ENCODE measurements at places on chromosomes 7 and 10.

DNA sequence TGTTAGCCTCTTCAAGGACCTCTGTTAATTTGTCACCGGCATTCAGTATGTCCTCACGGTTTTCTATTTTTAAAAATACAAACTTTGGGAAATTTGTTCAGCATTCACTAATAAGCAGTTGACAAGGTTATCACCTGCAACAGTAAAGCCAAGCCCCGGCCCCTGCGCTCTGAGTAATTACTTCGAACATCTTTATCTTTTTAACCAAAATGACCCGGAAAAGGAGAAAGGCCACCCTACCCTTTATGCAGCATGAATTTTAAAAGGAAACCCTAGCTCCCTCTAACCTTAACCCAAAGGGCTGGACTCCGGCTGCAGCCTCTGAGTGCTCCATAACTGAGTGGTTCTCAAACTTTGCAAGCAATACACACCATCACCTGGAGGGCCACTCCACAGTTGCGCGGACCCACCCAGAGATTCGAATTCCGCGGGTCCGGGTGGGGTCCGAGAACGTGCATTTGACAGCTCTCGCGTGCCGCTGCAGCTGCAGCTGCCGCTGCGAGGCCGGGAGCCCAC is 940 bp downstream of the NSMCE4A start:
- DNase-seq: peak; percentile 9

GRCh38 chr10:127550861-127551260 is 1.8 kb downstream of the NPS start:
- DNase-seq: no peak

- DNase-seq: no peak
Measured at GRCh38 chr10:97715259-97715874, 1.8 kb downstream of the MARVELD1 start.

- no peak for DNase-seq
Measured at GRCh38 chr10:120970595-120971529, 119.7 kb downstream of the WDR11 start.

DNA sequence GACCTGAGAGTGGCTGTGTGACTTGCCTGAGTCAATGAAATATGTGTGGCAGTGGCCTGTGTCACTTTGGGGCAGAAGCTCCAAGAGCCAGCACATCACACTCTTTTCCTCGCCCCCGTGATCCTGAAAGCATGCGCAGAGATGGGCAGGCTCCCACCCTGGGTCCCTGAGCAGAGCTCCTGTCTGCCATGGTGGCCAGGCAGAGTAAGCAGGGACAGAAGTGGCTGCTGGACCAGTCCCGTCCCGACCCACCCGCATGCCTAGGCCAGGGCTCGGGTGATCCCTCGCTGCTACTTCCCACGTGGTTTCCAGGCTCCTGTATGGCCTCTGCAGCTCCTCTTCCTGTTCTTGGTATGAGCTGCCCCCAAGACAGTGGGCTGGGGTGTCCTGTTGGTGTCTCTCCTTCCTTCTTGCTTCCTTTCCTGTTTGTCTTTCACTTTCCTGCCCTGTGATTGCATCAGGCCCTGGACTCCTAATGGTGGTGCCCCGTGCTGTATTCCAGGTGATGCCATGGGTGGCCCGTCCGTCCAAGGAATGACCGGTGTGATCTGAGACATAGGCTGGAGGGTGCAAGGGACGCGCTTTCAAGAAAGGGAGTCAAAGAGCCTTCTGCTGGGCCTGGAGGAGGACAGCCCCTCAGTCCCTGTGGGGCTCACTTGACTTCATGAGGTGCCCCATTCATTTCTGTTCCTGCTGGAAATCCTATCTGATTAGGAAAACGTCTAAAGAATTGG is 71.4 kb upstream of the SHH start:
- no peak for DNase-seq

DNA sequence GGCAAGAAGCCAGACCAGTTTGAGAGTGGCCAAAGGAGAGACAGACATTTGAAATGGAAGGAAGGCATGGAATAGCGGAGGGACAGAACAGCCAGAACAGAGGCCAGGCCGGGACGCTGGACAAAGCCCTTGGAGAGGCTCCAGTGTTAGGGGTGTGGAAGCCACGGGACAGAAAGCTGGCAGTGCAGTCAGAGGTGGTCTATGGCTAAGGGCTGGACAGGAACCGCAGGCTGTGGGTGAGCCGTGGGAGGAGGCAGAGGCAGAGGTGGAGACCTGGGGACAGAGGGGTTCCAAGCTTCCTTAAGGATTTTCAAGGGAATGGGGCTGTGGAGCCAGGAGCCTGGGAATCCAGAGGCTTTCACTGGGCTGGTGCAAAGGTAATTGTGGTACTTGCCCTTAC is 301.1 kb downstream of the GFRA1 start:
- DNase-seq: no peak

DNA sequence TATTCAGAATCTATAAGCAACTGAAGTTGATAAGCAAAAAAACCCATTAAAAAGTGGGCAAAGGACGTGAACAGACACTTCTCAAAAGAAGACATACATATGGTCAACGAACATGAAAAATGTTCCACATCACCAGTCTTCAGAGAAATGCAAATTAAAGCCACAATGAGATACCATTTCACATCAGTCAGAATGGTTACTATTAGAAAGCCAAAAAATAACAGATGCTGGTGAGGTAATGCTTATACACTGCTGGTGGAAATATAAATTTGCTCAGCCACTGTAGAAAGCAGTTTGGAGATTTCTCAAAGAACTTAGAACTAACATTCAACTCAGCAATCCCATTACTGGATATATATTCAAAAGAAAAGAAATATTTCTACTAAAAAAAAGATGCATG is 332.8 kb upstream of the PLXDC2 start:
- no peak for DNase-seq

DNA sequence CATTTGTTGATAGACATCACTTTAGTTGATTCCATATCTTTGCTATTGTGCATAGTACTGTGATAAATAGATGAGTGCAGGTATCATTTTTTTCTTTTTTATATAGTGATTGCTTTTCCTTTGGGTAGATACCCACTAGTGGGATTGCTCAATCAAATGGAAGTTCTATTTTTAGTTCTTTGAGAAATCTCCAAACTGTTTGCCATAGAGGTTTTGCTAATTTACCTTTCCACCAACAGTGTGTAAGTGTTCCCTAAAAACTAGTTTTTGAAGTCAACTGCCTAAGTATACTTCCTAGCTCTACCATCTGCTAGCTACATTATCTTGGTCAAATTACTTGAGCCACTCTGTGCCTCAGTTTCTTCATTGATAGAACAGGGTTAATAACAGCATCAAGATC is 31.5 kb upstream of the RSBN1L start:
- DNase-seq: no peak

DNA sequence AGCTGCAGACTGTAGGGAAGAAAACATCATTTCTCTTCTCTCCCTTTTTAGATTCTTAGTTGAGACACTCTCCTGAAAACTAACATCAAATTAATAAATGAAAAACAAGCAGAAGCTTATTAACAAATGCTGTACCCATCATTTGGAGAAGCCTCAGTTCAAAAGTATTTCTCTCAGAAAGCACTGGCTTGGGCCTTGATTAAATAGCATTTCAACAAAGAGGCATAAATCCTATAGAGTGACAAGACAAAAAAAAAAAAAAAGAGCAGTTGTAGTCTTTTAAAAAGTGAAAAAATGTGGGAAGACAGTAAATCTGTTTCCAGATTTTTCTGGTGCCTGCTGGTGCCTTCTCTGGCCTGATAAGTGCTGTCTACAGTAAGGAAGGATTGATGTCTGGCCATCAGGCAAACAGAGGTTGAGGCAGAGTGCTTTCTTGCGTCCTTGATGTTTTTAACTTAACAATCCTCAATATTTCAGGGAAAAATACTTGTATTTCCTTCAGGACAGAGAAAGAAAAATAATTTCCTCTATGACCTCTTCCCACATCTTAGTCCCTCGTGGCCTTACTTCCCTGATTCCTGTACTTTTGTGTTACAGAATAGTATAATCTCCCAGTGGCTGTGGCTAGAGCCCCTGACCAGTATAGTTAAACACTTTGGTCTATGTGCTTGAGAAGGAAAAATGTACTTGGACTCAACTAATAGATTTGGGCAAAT is 300.5 kb downstream of the HGF start:
- DNase-seq: no peak

DNA sequence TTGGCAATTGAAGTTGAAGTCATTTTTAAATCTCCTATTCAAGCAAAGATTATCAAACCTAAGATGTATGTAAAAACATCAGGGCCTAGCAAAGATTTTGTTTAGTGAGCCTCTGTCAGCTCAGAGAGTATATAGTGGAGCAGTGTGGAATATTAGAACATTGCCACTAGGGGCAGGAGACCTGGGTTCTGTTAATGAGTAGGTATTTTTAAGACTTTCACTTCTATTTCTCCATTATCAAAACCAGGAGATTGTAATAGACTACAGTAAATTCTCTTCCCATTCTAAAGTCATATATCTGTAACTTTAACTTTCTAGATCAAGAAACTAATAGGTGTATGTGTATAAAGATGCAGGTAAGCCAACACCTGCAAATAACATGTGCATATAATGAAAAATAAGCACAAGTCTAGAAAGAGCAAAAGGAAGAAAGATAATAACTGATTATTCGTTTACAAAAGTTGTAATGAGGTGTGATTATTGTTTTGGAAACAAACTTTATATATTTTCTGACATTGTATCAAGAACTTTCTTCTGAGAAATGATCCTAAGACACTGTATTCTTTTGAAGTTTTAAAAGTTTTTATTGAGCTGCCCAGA is 64.4 kb downstream of the KCND2 start:
- DNase-seq: no peak

- DNase-seq: no peak
Measured at GRCh38 chr10:47423476-47423875, 39.4 kb upstream of the ZNF488 start.

DNA sequence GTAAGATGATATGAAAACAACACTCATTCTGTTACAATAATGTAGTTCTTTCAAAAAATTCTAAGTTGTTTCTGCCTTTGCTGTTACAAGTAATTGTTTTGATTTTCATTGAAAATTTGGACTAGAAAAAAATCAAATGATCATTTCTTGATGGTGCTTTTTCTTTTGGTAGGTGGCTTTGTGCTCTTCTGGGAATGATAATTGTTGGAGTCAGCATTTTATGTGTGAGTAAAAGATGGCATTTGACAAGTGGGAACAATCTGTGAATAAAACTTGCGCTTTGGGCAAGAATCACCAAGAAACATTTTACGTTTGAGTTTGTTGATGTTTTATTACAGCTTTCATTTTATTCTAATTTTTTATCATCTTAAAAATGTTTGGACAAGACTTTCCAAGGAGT is 25.9 kb downstream of the SLC18A2 start:
- no peak for DNase-seq

DNA sequence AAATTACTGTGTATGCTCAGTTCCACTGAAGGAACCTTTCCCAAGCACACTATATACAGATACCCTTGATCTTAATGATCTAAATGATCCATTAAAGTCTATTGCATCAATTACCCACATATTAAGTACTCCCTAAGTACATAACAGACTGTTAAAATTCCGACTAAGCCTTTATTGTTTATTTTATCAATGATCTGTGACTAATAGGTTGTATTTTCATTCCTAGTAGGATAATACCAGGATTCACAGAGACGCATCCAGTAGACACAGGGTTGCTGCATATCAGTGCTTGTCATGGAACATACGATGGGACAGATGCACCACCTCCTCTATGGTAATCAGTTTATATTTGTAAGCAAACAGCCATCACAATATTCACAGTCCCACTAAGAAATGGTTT is 159.6 kb upstream of the SLC26A5 start:
- no peak for DNase-seq

GRCh38 chr10:3528271-3528670 is 256.7 kb downstream of the KLF6 start:
- no peak for DNase-seq

DNA sequence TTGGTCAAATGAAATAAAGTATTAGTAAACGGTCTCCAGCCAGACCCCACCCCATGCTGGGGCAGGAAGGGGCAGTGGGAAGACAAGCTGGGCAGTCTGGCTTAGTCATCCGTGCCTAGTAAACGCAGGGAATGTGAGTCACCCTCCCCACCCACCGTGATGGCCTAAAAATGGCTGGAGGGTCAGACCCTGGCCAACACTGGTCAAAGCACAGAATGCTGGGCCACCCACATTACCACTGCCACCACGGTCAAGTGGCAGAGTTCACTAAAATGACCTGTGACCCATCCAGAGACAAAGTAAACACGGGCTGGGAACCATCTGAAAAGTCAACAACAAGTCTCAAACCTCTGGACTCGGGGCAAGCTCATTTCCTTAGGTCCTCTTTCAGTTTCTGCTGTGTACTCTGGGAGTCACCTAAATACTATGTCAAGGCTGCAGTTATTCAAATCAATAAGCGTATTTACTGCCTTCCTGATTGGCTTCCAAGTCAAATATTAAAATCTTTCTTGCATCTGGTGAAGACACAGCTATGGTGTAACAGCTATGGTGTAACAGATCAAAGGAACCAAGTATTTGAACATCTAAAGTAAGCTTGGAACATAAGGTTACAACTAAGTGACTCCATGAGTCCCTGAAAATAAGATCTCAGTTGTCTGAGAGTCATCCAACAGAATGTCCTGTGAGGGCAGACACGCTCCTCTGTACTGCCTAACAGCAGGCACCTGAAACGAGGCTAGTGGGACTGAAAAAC is 3.0 kb downstream of the ZFAND2A start:
- DNase-seq: no peak

- no peak for DNase-seq
Measured at GRCh38 chr10:86958901-86959736, 720 bp downstream of the SNCG start.

GRCh38 chr10:121091961-121092719 is 241.0 kb downstream of the WDR11 start:
- no peak for DNase-seq
